Stimulated activated CD8-positive, alpha-beta memory T cell treated with anti-CD3 and anti-CD28 coated beads, Interleukin-4, amount 100 ng/mL, for 1 hour (primary cell): ENCODE measurements at places on chromosomes 11 and 22.

DNA sequence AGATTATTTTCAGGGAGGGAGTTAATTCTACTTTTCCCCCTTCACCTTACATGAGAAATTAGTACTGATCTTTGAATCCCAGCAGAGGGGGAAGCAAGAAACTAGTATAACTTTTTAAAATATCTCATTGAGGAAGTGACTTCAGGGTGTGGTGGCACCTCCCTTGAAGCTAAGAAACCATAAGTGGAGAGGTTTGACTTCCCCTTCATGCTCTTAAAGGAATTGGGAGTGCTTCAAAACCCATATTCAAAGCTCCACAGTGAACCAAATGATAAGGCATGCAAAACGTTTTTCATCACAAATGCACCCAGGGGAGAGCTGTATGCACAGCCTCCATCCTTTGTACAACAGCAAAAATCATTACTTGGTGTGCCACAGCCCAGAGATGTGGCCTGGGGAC is 540 bp downstream of the MS4A14 start:
- no peak for DNase-seq

- DNase-seq: no peak
Measured at GRCh38 chr11:132118661-132119060, 748.2 kb downstream of the NTM start.

- DNase-seq: no peak
Measured at GRCh38 chr11:19734171-19734570, 21.5 kb downstream of the NAV2 start.

- no peak for DNase-seq
Measured at GRCh38 chr22:37473437-37473946, 12.7 kb downstream of the MFNG start.

GRCh38 chr11:129283141-129283540 is 91.0 kb upstream of the ARHGAP32 start:
- DNase-seq: no peak

DNA sequence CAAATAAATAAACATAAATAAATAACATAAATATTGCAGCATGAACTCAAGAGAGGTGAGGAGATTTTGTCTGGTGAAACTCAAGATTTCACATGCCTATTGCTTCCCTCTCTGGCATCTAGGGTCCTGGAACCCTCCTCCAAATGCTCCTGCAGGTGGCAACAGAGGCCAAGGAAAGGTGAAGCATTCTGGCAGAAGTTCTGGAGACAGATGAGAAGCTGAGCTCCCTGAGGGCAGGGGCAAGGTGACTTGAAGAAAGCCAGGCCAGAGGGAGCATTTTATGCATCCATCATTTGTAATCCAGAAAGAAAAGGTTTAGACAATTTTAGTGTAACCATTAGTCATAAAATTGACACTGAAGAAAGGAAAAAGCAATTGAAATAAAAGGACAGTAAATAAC is 64.9 kb downstream of the ENDOD1 start:
- no peak for DNase-seq

DNA sequence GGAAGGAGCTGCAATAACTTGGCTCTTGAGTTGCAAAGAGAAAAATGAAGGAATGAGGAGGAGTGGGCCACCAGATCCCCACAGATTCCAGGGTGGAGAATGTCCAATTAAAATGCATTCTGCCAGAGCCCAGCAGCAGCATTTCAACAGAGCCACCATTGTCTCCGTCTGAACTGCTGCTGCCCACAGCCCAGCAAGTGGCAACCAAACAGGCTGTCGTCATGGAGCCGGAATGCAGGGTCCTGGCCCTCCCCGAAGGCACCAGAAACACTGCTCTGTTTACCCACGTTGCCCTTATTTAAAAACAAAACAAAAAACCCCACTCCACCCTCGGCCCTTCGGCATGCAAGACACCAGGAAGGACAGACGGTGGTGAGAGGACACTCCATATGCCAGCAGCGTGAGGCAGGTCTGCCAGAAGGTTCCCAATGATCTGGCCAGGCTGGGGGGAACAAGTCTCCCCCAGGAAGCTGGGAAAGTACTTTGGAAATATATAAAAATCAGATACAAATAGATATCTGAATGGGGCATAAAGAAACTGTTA is 32.5 kb downstream of the PLEKHA7 start:
- DNase-seq: no peak

DNA sequence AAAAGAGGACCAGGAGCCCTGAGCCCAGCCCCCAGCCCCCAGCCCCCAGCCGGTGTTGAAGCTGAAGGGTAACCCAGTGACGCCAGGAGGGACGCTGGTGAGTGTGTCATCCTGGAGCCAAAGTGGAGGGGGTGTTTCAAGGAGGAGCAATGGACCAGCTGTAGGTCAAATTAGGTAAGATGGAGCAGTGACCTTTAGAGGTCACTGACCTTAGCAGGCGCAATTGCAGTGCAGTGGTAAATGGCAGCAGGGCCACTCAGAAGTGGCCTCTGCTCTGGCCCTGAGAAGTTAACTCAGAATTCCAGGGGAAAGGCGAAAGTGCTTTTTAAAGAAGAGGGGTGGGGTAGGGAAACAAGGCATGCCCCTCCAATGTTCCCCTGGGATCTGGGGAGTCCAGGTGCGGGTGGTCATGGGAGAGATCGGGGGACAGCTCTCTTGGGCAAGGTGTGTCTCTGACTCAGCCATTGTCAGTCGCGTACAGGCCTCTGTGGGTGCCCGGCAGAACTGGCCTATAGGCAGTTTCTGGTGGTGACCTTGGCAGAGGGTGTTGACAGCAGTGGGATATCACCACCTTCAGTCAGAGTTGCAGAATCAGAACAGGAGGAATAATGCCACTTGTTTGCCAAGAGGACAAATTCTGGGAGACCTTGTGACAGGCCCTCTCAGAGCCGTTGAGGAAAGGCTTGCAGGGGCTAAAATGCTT is 50.3 kb upstream of the TIMP3 start:
- no peak for DNase-seq

GRCh38 chr22:50727678-50728522 is 10.1 kb upstream of the ACR start:
- no peak for DNase-seq

DNA sequence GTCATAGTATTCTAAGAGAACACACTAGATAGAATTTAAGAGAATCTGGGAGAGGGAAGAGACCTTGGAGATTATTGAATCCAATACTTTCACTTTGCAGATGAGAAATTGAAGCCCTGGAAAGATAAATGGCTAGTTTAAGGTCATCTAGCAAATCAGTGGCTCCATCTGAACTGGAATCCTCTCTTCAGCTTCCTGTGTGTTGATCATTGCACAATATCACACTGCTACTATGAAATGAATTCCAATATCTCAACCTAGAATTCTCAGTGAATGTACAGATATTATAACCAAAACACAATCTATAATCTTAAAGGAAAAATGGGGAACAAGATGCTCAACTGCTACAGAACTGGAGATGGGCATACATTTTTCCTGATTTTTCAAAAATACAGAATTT is 44.1 kb downstream of the DCUN1D5 start:
- no peak for DNase-seq

- no peak for DNase-seq
Measured at GRCh38 chr11:17406082-17406817, 17.8 kb upstream of the KCNJ11 start.

- no peak for DNase-seq
Measured at GRCh38 chr11:108890482-108891105, 225.7 kb downstream of the DDX10 start.

DNA sequence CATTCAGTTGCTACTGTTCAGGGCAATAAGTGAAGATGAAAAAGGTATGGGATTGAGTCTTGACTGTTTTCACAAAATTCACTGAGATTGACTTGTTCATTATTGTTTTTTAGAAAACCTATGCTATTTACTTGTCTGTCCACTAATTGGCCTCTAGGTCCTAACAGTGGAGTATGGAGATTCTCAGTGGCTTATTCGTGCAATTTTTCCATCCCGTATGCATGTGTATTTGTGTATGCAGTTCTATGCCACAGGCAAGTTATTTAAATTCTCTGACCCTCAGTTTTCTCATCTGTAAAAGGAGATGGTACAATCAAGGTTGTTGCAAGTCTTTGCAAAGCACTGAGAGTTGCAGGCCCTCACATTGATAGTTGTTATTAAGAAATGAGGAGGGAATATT is 151.0 kb downstream of the BBOX1 start:
- DNase-seq: no peak

DNA sequence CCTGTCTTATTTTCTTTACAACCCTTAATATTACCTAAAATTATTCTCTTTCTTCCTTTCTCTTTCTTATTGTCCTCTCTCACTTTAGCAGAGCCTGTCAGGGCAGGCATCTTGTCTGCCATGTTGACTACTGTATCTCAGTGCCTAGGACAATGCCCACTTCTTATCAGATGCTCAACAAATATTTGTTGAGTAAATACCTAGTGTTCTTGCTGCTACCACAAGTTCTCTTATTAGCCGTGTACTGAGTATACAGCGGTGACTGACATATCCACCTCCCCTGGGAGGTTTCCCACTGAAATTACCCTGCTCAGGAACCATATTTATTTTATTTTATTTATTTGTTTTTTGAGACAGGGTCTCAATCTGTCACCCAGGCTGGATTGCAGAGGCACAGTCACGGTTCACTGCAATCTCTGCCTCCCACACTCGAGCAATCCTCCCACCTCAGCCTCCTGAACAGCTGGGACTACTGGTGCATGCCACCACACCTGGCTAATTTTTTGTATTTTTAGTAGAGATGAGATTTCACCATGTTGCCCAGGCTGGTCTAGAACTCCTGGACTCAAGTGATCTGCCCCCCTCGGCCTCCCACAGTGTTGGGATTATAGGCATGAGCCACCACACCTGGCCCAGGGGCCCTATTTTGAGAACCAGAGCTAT is 6.7 kb downstream of the HPX start:
- DNase-seq: no peak

- DNase-seq: no peak
Measured at GRCh38 chr11:72831521-72832300, 17.5 kb downstream of the ATG16L2 start.

- no peak for DNase-seq
Measured at GRCh38 chr11:107563702-107564101, 1.8 kb downstream of the ALKBH8 start.

DNA sequence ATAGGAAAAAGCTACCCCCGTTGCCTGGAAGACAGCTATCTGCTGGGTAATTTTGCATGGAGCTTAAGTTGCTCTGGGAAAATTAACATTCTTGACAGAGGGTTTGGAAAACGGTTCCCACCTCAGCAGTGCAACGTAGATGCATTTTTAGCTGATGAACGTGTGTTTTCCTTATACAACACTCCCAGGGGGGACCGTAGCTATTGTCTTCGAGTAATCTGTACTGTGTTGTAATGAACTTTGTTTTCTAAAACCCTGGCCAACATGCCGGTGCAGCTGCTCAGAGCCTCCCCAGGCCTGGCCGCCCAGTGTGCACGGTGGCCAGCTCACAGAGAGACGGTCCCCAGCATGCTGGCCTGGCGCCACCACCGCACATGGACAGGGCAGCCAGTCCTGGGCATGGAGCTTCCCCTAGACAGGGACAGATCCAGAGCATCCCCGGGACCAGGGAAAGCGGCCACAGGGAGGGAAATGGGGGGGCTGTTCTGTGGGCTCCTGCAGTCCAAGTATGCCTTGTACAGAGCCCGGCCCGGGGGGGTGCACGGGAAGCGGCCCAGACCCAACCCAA is 2.2 kb downstream of the TNNT3 start:
- no peak for DNase-seq

DNA sequence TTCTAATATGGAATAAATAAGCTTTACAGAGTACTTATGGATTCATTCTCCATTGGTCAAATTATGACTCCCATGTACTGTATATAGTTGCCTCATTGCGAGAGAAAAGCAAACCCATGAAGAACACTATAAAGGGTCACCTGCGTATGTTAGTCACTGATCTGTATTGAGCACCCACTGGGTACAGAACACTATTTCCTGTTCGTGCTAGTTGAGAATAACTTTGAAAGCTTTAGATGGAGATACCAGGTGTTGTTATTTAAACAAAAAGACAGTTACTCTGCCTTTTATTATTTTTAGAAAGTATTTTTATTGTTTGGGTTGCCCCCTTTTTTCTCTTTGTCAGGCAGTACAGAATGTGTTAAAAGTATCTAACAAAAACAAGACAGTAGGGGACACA is 79.9 kb downstream of the DEUP1 start:
- DNase-seq: no peak

- no peak for DNase-seq
Measured at GRCh38 chr22:38131399-38131798, 20.9 kb upstream of the BAIAP2L2 start.

DNA sequence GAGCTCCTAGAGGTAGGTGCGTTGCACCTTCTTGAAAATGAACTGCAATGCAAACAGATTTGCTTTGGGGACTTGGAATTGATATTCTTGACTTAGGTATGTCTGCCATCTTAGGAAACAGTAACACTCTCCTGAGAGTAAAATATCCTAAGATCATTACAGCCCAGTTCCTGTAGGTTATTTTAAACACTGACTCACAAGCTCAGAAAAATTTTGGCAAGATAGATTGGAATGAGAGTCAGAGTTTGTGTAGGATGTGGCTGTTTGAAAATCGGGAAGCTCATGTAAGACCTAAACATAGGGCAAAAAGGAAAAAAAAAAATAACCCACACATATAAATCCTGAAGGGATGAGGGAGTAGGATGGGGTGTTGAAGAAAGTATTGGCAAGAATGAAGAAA is 377.0 kb upstream of the LRRC4C start:
- DNase-seq: no peak

DNA sequence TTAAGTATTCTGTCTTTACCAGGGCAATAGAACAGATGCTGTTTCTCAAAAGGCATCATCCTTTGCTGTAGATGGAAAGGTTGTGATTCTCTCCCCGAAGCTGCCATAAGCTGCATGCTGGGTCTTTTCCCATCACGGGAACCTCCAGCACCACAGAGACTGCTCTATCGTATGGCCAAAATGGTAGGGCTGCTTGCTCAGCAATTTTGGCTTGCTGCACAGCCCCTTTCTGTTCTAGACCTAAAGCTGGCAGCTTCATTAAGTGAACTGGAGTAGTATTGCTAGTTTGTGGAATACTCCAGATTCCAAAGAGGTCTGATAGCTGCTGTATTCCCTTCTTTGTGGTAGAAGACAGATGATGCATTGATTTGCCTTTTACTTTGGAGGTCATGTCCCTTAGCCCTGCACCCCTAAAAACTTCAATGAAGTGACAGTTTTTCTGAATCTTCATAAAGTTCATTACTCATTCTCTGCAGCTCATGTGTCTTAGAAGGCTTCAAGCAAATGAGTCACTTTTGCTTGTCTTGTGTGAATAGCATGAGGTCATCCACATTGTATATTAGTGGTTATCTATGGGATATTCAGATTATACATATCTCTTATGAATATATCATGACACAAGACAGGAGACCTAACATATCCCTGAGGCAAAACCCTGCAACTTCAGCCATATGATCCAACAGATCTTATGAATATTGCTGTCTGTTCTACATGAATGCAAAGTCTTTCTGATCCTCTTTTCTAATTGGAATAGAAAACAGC is 245.3 kb downstream of the FAM76B start:
- no peak for DNase-seq

GRCh38 chr11:94770563-94771120 is 2.5 kb downstream of the AMOTL1 start:
- no peak for DNase-seq

- no peak for DNase-seq
Measured at GRCh38 chr11:73856031-73856567, 20.5 kb downstream of the COA4 start.
